Common myeloid progenitor, CD34-positive (primary cell): ENCODE measurements at places on chromosomes 7 and 10.
A peak's percentile ranks its signal among the peaks of the same experiment; 100 is the strongest.

- H3K27me3 ChIP-seq, result no peaks in the 10 kb centered on the region
- no peak overlapping the region for H3K27ac ChIP-seq
- no peaks in the 10 kb centered on the region for H3K4me1 ChIP-seq
- no peaks in the 10 kb centered on the region for H3K36me3 ChIP-seq
Measured at GRCh38 chr10:58063861-58064480, 203.7 kb downstream of the IPMK start.

DNA sequence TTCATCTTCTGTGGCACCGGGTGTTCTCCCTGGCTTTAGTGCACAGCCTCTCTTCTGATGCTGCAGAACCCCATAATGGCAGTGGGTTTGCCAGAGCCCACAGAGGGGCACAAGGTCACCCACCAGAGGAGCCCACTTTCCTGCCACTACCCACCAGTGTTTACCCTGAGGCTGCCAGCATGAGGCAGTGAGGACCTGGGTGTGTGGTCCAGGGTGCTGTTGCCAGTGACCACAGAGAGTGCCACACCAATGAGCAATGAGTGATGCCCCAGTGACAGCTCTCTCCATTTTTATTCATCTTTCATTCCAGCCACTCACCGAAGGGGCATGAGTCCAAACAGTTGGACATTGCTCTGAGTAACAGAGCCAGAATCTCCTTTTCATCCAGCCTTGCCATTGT, 34.8 kb downstream of the MTURN start:
- no peaks in the 10 kb centered on the region for H3K36me3 ChIP-seq
- no peaks in the 10 kb centered on the region for H3K27me3 ChIP-seq
- no peak overlapping the region for H3K4me3 ChIP-seq
- DNase-seq, result no peak
- peaks cover 5% of the 10 kb centered on the region for H3K4me1 ChIP-seq

GRCh38 chr7:133389727-133390126, 136.8 kb downstream of the EXOC4 start:
- no peak overlapping the region for H3K27ac ChIP-seq
- peaks cover 3% of the 10 kb centered on the region for H3K4me1 ChIP-seq
- no peaks in the 10 kb centered on the region for H3K27me3 ChIP-seq
- peaks cover 2% of the 10 kb centered on the region for H3K36me3 ChIP-seq
- DNase-seq, result no peak

GRCh38 chr10:113108194-113108835, 158.3 kb downstream of the TCF7L2 start:
- no peaks in the 10 kb centered on the region for H3K36me3 ChIP-seq
- no peak overlapping the region for H3K4me3 ChIP-seq
- H3K27ac ChIP-seq, result no peak overlapping the region
- peak; percentile 23 for DNase-seq

- H3K4me1 ChIP-seq, result no peaks in the 10 kb centered on the region
- H3K36me3 ChIP-seq, result no peaks in the 10 kb centered on the region
- no peak overlapping the region for H3K27ac ChIP-seq
- peaks cover 87% of the 10 kb centered on the region for H3K27me3 ChIP-seq
- no peak for DNase-seq
Measured at GRCh38 chr10:1380088-1380671, 324.0 kb downstream of the WDR37 start.

- peak overlapping the region; percentile 33 for H3K4me3 ChIP-seq
- H3K36me3 ChIP-seq, result peaks cover 2% of the 10 kb centered on the region
- H3K27ac ChIP-seq, result no peak overlapping the region
- DNase-seq, result no peak
- peaks cover 67% of the 10 kb centered on the region for H3K4me1 ChIP-seq
Measured at GRCh38 chr10:103188853-103189252, 4.2 kb downstream of the NT5C2 start.

DNA sequence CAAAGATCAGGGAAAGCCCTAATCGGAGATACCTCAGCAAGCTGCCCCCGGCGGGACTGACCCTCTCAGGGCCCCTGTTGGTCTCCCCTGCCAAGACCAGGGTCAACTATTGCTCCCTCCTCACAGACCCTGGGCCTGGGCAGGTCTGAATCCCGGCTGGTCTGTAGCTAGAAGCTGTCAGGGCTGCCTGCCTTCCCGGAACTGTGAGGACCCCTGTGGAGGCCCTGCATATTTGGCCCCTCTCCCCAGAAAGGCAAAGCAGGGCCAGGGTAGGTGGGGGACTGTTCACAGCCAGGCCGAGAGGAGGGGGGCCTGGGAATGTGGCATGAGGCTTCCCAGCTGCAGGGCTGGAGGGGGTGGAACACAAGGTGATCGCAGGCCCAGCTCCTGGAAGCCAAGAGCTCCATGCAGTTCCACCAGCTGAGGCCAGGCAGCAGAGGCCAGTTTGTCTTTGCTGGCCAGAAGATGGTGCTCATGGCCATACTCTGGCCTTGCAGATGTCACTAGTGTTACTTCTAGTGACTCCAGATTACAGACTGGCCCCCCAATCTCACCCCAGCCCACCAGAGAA, 24.1 kb downstream of the TBATA start:
- peaks cover 3% of the 10 kb centered on the region for H3K4me1 ChIP-seq
- H3K27ac ChIP-seq, result no peak overlapping the region
- no peak for DNase-seq
- no peaks in the 10 kb centered on the region for H3K27me3 ChIP-seq
- no peak overlapping the region for H3K4me3 ChIP-seq
